Upper lobe of right lung (tissue), 1 donor: ENCODE measurements at places on chromosomes 2 and 18. TPM values are rescaled to one million over a fixed set of nuclear protein-coding genes. Genes with fewer than 3 reads are reported as not detected.

DNA sequence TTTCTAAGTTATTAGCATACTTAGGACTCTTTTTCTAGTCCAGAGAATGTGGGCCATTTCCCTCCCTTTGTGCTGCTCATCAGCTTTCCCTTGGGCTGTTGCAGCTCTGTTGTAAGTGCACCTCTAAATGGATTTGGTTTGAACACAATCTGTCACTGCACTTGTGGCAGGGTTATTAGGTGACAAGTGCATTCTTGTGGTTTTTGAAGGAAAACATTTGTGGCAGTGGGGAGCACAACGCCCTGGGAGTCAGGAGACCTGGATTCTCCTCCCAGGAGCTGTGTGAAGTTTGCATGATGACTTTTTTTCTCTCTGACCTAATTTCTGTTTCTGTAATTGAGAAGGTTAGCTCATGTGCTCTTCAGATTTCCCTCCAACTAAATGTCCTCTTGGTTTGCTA, 630.9 kb upstream of the FAM98A start:
- DNase-seq, result no peak
- H3K36me3 ChIP-seq, result no peaks in the 10 kb centered on the region
- no peaks in the 10 kb centered on the region for H3K27me3 ChIP-seq
- H3K4me1 ChIP-seq, result peaks cover 4% of the 10 kb centered on the region

The POTEC gene
- not detected for total RNA-seq

DNA sequence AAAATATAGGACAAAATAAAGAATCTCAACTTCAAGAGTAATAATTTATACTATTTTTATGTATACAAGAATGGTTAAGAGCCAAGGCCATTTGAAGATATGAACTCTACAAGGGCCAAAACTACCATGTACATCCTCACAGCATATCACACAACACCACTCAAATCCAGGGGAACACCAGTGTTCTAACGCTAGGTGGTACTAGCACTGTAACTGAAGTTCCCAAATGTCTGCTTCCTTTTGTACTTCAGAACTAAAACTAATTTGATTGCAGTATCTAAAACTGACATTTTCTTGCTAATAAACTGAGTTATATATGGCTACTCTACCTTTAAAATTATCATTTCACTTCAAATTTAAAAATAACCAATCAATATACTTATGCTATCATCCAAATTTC, 47.0 kb downstream of the REV1 start:
- DNase-seq, result no peak
- H3K4me1 ChIP-seq, result no peaks in the 10 kb centered on the region
- H3K4me3 ChIP-seq, result no peak overlapping the region
- H3K36me3 ChIP-seq, result peaks cover 42% of the 10 kb centered on the region
- no peak overlapping the region for H3K27ac ChIP-seq
- no peaks in the 10 kb centered on the region for H3K27me3 ChIP-seq

DNA sequence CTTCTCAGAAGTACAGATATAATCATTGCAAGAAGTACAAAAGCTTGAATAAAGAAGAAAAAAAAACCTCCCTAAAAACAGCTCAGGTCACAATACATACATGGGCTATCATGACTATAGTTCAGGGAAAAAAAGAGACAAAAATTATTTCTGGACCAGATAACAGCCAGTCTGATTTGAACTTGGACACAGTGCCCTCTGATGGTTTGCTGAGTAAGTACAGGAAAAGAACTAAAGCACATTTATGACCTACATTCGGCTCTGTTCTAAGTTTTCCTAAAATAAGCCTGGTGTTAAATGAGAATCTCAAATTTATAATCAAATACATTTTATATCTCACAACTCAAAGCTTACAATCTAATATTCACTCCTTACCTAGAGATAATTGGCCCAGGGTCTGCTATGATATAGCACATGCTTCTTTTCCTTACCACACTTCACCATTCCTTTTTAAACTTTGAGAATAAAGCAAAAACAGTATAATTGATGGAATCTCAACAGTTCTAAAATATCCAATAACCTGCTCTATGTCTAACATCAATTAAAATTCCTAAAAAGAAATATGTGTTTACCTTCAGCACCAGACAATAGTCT, 81.1 kb downstream of the RAPH1 start:
- H3K4me1 ChIP-seq, result no peaks in the 10 kb centered on the region

The IL1R1 gene
- 196 TPM for total RNA-seq

The ERBB4 gene
- 22.6 TPM for total RNA-seq

GRCh38 chr2:165251366-165251765, 12.2 kb downstream of the SCN2A start:
- no peaks in the 10 kb centered on the region for H3K36me3 ChIP-seq
- H3K27ac ChIP-seq, result no peak overlapping the region
- no peaks in the 10 kb centered on the region for H3K27me3 ChIP-seq
- no peaks in the 10 kb centered on the region for H3K4me1 ChIP-seq

GRCh38 chr18:54263904-54264336, 5.4 kb upstream of the POLI start:
- no peaks in the 10 kb centered on the region for H3K27me3 ChIP-seq
- no peak for DNase-seq
- no peaks in the 10 kb centered on the region for H3K4me1 ChIP-seq
- no peak overlapping the region for H3K4me3 ChIP-seq
- no peak overlapping the region for H3K27ac ChIP-seq
- no peaks in the 10 kb centered on the region for H3K36me3 ChIP-seq

The IL1R2 gene
- total RNA-seq, result 17.0 TPM

The FRZB gene
- 14.0 TPM for total RNA-seq

The UGT1A5 gene
- total RNA-seq, result not detected

GRCh38 chr2:17578466-17578928, 38.0 kb downstream of the VSNL1 start:
- H3K27ac ChIP-seq, result no peak overlapping the region
- H3K36me3 ChIP-seq, result no peaks in the 10 kb centered on the region
- H3K4me3 ChIP-seq, result no peak overlapping the region
- DNase-seq, result no peak
- no peaks in the 10 kb centered on the region for H3K4me1 ChIP-seq

DNA sequence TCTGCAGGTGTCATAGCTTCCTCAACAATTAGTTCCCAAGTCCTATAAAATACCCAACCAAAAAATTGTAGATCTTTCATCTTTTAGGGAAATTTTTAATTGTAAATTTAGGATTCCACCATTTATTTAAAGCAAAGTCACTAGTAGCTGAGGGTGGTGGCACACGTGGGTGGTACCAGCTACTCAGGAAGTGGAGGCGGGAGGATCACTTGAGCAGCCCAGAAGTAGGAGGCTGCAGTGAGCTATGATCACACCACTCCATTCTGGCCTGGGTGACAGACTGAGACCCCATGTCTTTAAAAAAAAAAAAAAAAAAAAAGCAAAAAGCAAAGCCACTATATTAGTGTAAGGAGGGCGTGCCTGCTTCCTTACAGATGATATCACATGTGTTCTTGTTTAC, 60.3 kb upstream of the GREB1L start:
- no peak overlapping the region for H3K27ac ChIP-seq
- H3K4me3 ChIP-seq, result no peak overlapping the region
- H3K27me3 ChIP-seq, result no peaks in the 10 kb centered on the region
- no peaks in the 10 kb centered on the region for H3K4me1 ChIP-seq
- no peak for DNase-seq
- no peaks in the 10 kb centered on the region for H3K36me3 ChIP-seq

DNA sequence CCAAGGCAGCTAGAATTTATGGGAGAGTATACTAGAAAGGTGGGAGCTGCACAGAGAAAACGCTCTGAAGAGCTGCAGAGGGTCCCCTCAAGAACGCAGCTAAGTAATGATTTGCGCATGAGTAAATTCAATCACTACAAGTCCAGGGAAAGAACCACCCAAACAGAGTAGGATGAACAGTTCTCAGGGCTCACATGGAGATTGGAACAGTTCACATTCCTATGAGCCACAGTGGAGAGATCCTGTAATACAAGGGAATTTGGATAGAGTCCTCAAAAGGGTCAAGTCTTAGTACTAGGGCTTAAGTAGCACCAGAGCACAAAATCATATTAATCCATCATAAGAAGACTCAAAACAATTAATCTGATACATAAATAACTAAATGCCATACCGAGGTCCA, 12.7 kb downstream of the OLA1 start:
- no peaks in the 10 kb centered on the region for H3K27me3 ChIP-seq
- no peak overlapping the region for H3K27ac ChIP-seq
- no peaks in the 10 kb centered on the region for H3K36me3 ChIP-seq

GRCh38 chr2:159111346-159111927, 143.0 kb downstream of the TANC1 start:
- no peaks in the 10 kb centered on the region for H3K27me3 ChIP-seq
- H3K4me1 ChIP-seq, result peaks cover 23% of the 10 kb centered on the region
- H3K36me3 ChIP-seq, result no peaks in the 10 kb centered on the region
